ENCODE measurements at places on chromosomes 1 and 21.

- no peak for DNase-seq
These were observed 32.4 kb downstream of the GALNT2 start for GRCh38 chr1:230099465-230099864.

GRCh38 chr1:227428803-227429202 lies 110.5 kb upstream of the CDC42BPA start:
- DNase-seq: no peak

DNA sequence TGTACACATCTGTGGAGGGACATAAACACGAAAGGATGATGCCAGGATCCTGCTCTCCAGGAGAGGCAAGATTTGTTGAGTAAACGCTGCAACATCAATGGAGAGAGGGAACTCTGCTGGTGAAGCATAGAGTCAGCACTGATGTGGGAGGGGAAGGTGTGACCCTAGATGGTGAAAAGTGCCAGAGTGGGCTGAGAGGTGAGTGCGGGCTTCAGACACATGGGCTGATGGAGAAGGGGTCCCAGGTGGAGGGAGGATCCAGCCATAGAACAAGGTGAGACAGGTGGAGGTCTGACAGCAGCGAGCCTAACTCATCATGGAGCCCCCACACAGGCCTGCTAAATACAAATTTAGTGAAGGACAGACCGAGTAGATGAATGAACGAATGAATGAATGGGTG lies 9.7 kb downstream of the RD3 start:
- DNase-seq: no peak

DNA sequence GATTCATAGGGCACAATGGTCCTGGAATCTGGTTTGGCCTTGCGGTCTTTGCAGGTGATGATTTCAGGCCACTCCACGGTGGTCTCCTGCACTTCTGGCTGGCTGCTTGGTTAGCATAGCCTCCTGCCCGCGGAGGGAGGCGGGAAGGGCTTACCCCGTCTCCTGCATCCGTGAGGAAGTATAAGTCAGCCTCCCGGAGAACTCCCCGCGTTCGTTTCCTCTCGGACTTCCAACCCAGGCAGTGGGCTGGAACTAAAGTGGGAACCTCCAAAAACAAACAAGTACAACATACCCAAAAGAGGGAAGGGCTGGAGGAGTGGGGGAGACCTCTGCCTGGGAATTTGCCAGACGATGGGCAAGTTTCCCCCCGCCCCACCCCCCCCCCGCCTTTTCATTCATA lies 939 bp upstream of the CCN1 start:
- no peak for DNase-seq

- no peak for DNase-seq
These were observed 1.9 kb downstream of the RUSC1 start for GRCh38 chr1:155322571-155322952.

DNA sequence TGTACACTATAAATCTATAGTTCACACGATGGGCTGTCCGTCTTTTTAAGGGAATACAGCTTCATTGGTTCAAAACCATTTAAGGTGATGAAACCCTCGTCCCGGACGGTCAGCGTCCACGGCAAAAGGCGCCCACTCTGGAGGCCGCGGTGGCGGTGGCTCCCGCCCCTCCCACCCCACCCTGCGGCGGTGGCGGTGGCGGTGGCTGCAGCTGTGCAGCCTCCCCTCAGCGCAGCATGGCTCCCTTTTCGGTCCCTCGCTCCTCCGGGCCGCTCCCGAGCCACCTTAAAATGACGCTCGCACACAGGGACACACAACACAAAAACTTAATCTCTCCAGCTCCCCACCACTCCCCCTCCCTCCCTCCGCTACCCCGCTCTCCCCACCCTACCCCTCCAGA lies 69.1 kb downstream of the WLS start:
- DNase-seq: no peak

DNA sequence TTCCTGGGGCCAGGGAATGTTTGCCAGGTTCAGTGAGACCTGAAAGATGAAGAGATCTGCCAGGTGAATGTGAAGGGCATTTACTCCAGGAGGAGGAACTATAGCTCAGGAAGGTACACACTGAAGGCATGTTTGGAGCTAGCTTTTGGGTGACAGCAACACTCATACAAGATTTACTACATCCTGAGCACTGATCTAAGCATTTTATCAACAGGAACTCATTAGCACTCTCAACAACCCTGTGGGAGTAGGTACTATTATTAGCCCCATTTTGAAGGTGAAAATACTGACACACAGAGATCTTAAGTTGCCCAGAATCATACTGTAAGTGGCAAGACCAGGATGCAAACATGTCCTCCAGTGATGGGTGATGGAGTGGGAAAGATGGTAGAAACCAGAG lies 6.7 kb downstream of the GADD45A start:
- DNase-seq: no peak

- no peak for DNase-seq
These were observed 40.3 kb downstream of the FNBP1L start for GRCh38 chr1:93488207-93488606.

GRCh38 chr1:21911205-21912001 lies 25.7 kb downstream of the HSPG2 start:
- DNase-seq: no peak

- peak; percentile 70 for DNase-seq
These were observed 1.2 kb downstream of the C2CD4D start for GRCh38 chr1:151838222-151839081.

GRCh38 chr1:182677397-182678098 lies 6.8 kb downstream of the RGS8 start:
- no peak for DNase-seq
